ENCODE measurements at places on chromosomes 3 and 15.

DNA sequence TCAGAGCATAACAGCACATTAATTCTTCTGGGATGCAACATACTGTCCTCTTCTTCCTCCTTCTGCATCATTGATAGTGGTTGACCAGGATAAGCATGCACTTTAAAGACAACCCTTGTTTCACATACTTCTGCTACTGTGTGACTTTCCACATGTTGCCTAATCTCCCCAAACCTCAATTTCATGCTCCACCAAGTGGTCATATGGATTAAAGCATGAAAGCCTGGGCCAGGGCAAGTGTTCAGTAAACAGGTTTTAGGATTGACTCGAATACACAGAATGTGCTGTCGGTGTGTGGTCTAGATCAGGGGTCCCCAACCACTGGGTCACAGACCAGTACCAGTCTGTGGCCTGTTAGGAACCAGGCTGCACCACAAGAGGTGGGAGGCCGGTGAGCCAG lies 22.5 kb upstream of the BFSP2 start:
- no peak for DNase-seq

GRCh38 chr15:33963831-33964664 lies 4.2 kb upstream of the CHRM5 start:
- DNase-seq, result no peak

DNA sequence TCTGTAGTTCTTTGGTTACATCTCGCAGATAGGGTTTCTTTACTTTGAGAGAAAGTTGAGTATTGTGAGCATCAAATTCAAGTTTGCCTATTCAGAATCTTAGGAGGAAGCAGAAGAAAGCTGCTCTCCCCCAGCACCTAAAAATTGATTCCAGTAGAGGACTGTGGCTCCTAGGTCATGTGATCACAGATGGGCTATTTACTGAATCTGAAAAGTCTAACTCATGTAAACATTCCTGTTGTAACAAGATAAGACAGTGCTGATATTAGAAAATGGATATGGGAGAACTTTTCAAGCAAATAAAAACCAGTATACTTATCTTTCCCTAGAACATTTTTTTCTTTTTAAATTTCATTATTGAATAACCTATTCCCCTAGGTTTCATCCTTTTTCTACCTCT lies 308.4 kb upstream of the SLITRK3 start:
- DNase-seq, result no peak

DNA sequence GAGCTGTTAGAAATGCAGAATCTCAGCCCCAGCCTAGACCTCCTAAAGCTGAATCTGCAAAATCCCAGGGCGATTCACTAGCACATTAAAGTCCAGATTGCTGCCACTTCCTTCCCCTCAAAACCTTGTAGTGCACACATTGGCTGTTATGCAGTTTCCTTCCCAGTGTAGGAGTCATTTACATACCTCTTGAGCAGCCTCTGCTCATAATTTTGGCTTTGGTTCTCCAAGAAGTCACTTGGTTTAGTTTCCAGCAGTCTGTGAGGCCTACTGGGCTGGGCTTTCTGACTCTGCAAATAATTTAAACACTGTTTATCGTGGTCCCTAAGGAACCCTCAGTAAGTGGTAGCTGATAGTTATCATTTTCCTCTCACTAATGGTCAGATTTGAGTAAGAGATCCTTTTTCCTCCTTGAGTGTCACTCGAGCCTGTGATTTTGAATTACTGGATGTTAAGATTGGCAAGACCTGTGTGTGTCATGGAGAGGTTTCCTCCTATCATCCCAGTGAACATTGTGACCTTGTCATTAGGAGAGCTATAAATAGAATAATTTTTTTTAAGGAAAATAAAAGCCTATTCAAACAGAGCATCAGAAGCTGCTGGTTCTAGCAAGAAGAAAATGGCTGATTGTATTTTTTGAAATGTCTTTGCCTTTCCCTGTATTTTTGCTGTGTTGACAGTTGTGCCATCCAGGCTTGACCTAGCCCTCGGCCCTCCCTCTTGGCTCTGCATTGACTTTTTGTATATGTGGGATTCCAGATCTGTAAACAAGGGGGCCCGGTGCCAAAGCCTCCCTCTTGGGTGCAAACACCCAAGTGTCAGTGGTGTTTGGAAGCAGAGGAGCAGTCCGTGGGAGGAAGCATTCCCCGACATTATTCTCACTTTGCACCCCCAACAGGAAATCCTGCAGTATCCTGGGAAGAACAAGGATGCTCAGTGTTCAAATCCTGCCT lies 134.8 kb upstream of the ANKRD28 start:
- DNase-seq, result no peak

GRCh38 chr3:169475576-169475975 lies 187.9 kb downstream of the MECOM start:
- DNase-seq, result no peak

DNA sequence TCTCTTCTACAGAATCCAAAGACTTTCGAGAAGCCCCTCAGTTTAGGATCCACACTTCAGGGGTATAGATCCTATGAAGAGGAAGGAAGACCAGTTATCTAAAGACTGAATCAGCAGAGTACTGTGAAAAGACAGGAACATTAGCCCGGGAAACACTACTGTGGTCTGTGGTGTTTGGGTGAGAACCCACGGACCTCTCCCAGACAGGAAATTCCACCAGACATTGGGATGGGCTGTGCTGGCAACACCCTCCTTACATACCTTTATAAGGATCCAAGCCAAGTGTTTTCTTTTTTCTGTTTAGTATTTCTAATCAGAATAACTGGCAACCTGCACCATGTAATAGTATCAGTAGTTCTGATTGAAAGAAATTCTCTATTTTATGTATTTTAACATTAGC lies 14.1 kb downstream of the TMEM207 start:
- no peak for DNase-seq

GRCh38 chr3:40398346-40398745 lies 11.4 kb downstream of the ENTPD3 start:
- no peak for DNase-seq

DNA sequence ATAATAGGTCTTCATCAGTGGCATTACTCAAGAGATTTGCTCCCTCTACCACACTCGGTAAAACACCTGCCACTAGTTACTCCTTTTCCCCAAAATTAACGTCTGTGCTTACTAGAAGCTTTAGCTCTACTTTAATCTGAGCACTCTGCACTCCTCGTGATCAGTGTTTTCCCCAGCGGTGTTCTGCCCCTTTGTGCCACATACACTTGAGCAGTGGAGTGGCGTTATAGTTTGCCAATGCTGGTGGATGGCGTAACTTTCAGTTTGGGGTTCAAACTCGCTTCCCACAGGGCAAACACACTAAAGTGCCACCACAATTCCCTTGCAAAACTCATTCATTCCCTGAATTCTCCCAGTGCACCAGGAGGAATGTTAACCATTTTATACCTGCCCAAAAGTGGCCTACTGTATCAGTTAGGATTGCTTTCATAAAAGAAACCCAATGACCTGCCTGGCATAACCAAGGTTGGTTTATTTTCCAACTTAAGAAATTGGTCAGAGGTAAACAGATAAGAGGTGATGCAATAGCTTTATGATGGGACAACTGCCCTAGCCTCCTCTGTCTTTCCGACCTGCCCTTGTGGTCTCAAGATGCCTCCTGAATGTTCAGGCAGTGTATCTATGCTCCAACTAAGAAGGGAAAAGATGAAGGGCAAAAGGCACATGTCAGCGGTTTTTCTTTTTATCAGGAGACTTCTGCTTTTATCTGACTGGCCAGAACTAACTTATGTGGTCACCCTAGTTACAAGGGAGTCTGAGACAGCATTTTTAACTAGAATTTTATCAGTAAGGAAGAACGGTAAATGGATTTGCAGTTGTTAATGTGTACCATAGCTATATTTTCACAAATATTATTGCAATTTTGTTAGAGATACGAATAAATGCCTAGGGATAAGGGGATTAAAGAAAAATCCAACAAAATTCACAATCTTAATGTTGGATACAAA lies 83.9 kb downstream of the FSIP1 start:
- no peak for DNase-seq

DNA sequence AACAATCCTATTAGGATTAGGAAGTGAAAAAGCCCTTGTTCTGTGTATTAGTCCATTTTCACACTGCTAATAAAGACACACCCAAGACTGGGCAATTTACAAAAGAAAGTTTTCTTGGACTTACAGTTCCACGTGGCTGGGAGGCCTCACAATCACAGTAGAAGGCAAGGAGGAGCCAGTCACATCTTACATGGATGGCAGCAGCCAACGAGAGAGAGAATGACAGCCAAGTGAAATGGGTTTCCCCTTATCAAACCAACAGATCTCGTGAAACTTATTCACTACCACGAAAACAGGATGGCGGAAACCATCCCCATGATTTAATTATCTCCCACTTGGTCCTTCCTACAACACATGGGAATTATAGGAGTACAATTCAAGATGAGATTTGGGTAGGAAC lies 248.2 kb upstream of the KCNMB2 start:
- DNase-seq, result no peak

DNA sequence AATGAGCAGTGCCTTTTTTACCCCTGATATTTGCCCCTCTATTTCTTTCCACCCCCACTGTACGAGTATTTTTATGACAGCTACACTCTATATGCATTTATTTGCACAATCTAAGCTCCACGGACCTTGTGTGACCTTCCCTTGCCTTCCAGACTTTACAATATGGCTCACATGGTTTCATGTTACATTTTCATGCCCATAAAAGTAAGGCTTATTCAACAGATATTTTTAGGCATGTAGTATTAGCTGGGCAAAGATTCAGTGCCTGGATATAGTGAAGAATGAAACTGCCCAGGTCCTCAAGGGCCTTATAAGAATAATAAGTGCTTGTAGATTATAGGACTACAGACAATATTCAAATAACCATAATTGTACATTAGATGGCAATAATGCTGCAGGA lies 481.9 kb upstream of the CNTN4 start:
- DNase-seq, result no peak

DNA sequence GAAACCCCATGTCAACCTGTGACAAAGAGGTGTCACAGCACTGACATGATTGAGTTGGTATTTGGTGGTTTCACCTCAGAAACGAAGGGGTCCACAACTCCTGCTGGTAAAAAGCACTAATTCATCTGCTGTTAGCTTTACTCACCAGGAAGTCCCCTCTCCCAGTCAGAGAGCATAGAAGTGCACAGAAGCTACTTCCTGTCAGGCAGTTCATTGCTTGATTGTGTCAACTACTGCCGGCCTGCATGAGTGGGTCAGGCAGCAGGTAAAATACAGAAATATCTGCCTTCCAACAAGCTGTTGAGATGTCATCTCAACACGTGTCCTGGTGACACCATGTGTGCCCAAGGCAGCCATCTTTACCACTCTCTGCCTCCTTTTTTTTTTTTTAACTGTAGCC lies 596.6 kb upstream of the NR2F2 start:
- DNase-seq, result no peak

- no peak for DNase-seq
Observed at GRCh38 chr15:55230051-55230670, 33.4 kb upstream of the RSL24D1 start.

- DNase-seq, result no peak
Observed at GRCh38 chr3:53806182-53807116, 39.8 kb downstream of the CHDH start.

GRCh38 chr3:51718547-51719409 lies 11.9 kb downstream of the GRM2 start:
- peak; percentile 44 for DNase-seq

DNA sequence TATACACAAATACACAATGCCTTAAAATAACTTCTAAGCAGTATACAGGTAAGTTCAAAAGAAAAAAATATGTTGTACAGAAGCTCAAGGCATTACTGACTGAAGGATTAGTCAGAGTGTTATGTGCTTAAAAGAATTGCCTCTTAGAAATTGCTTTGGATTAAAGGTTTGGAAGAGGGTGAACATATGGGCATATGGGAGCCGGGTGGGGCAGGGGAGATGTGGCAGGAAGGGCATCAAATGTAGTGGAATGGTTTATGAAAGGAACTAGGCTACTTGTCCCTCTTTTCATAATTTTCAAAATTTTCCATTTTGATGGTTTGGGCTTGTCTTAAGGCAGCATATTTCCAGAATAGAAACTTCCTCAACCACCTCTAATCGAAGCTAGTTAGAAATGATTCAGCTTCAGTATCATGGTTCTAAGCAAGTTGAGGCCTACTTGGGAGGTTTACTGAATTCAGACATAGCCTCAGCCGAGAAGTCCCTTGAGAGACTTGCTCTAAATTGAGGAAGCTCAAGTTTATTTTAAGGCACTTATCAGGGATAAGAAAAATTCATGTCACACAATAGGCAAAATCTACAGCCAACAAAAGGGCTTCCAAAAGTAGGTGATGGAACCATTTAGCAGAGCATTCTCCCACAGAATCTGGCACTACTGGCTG lies 10.1 kb upstream of the GOLGB1 start:
- DNase-seq, result no peak

GRCh38 chr3:148757238-148758215 lies 59.8 kb downstream of the AGTR1 start:
- DNase-seq, result no peak

- no peak for DNase-seq
Observed at GRCh38 chr3:184619369-184619768, 57.8 kb downstream of the EPHB3 start.

DNA sequence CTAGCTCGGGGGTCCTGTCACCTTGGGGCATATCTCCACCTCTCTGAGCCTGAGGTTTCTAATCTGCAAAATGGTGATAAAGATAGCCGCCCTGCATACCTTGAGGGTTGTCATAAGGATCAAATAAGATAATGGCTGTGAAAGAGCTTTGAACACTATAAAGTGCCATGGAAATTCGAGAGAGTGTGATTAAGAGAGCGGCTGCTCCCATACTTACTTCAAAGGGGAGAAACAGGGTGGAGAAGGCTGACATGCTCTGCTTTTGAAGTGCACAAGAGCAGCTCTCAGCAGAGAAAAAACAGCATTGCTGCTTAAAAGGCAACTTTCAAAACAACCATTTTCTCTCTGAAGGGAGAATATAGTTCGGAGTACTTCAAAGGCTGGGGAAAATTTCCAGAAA lies 529.2 kb downstream of the EPHB1 start:
- no peak for DNase-seq

GRCh38 chr3:30661098-30661873 lies 54.9 kb downstream of the TGFBR2 start:
- no peak for DNase-seq

GRCh38 chr3:117719316-117719926 lies 1009.8 kb downstream of the TUSC7 start:
- DNase-seq, result no peak

GRCh38 chr3:143410259-143410658 lies 290.7 kb downstream of the CHST2 start:
- no peak for DNase-seq

GRCh38 chr15:42107473-42107872 lies 13.1 kb upstream of the PLA2G4D start:
- DNase-seq, result no peak

- no peak for DNase-seq
Observed at GRCh38 chr3:187900993-187901755, 155.9 kb upstream of the BCL6 start.

DNA sequence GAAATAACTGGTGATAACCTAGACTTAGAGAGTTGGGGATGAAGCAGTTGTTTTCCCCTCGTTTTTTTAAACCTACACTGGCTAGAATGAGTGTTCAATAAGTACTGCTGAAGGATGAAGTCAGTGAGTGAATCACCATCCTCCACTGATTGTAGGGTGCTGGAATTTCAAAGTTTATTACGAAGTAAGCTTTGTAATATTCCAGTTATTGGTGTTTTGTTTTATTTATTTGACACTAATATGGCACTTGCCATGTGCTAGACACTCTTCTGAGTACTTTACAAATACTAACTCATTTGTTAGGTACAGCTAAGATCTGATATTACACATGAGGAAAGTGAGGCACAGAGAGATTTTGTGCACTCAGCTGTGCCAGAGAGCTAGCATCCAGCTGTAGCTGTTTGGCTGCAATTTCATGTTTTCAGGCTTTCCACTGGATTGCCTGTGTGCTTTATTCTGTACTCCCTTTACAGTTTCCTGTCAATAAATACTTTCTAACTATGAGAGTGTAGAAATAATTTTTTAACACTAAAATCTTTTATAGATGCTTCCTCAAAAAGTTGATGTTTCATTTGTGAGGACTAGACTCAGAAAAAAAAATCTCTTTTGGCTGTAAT lies 5.8 kb downstream of the MAP2K5 start:
- no peak for DNase-seq
